Stimulated activated CD4-positive, alpha-beta T cell treated with anti-CD3 and anti-CD28 coated beads, Interleukin-4, amount 100 ng/mL, for 4 hours (primary cell): ENCODE measurements at places on chromosomes 4 and X.

GRCh38 chr4:176758731-176759130 is 34.0 kb downstream of the VEGFC start:
- no peak for DNase-seq

DNA sequence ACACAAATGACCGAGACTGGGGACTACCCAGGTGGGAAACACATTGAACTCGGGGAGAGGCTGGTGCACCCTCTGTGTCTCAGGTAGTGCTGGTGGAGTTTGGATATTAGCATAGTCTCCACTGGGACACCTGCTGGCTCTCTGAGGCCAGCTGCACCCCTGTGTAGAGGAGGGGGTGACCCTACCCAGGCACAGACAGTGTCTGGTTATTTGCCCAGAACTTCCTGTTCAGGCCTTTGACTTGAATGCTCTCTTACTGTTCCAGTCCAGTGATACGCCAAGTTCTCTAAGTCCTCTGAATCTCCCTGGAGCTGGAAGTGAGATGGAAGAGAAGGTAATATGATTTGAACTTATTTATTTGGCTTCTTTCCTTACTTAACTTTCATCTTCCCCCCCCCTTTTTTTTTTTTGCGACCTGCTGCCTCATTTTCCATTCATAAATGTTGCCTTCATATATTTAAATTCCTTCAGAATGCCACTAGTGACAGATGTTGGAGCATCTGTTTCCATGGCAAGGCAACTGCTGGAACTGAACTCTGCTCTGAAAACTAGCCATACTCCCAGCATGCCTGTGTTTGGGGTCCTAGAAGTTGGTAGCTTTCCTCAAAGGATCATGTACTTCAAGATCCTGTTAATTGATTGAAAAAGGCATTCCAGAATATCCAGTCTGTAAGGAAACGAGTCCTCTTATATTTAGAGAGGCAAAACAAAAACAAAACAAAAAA is 76.7 kb downstream of the AASDH start:
- DNase-seq = no peak

DNA sequence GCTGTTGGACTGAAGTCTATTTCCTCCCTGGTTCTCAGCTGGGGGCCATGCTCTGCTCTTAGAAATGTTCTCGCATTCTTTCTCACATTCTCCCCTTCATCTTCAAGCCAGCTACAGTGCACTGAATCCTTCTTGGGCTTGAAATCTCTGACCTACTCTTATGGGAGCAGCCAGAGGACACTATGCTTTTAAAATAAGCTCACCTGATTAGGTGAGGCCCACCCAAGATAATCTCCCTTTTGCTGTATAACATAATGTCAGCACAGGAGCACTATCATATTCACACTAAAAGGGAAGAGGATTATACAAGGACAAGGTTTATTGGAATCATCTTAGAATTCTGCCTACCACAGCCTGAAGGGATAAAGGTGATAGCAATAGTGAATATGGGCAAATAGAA is 146.3 kb downstream of the ZNF674 start:
- no peak for DNase-seq

GRCh38 chr4:173935622-173936405 is 347.7 kb downstream of the FBXO8 start:
- DNase-seq = no peak

- no peak for DNase-seq
Observed at GRCh38 chrX:152927858-152928760, 30.2 kb downstream of the ZNF185 start.

DNA sequence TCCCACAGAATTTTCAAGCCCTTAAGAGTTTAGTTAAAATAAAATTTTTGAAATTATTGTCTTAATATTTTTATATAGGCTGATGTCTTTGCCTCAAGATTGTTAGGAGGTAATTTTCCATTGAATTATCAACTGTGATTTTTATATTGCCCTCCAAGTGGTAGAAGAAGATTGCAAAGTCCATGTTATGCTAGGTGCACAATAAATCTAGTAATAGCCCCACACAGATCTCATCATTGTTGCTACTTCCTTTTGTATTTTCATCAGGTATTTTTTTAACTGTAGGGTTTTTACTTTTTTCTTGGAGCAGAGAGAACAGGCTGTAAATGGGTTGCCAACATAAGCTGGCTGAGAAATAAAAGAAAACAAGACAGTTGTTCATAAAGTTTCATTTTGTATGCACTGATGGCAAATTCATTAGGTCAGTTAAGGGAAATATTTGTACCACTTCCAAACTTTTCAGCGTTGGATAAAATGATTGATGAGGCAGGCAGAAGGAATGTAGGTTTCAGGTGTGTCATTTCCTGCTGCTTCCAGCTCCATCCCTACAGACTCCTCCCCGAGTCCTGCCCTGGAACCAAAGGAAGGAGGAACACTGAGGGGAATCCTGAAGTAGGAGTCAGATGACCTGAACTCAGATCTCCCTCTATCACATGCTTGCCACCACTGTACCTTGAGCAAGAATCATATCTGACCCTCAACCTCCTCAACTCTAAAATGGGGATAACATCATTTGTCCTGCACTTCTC is 105.5 kb downstream of the PRRG1 start:
- no peak for DNase-seq

GRCh38 chrX:16251782-16252181 is 84.5 kb downstream of the MAGEB17 start:
- DNase-seq = no peak

GRCh38 chrX:128518508-128518907 is 466.3 kb upstream of the ACTRT1 start:
- DNase-seq = no peak

DNA sequence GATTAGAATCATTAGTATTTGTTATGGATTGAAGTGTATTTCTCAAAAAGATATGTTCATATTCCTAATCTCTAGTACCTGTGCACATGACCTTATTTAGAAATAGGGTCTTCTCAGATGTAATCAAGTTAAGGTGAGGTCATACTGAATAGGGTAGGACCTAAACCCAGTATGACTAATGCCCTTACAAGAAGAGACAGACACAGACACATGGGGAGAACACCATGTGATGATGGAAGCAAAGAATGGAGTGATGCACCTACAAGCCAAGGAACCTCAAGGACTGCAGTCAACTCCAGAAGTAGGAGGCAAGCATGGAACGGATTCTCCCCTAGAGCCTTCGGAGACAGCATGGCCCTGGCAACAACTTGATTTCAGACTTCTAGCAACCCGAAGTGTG is 31.4 kb downstream of the OTUD4 start:
- DNase-seq = no peak
